ENCODE measurements at places on chromosomes 16 and 17. TPM values are rescaled to one million over a fixed set of nuclear protein-coding genes. Genes with fewer than 3 reads are reported as not detected.

DNA sequence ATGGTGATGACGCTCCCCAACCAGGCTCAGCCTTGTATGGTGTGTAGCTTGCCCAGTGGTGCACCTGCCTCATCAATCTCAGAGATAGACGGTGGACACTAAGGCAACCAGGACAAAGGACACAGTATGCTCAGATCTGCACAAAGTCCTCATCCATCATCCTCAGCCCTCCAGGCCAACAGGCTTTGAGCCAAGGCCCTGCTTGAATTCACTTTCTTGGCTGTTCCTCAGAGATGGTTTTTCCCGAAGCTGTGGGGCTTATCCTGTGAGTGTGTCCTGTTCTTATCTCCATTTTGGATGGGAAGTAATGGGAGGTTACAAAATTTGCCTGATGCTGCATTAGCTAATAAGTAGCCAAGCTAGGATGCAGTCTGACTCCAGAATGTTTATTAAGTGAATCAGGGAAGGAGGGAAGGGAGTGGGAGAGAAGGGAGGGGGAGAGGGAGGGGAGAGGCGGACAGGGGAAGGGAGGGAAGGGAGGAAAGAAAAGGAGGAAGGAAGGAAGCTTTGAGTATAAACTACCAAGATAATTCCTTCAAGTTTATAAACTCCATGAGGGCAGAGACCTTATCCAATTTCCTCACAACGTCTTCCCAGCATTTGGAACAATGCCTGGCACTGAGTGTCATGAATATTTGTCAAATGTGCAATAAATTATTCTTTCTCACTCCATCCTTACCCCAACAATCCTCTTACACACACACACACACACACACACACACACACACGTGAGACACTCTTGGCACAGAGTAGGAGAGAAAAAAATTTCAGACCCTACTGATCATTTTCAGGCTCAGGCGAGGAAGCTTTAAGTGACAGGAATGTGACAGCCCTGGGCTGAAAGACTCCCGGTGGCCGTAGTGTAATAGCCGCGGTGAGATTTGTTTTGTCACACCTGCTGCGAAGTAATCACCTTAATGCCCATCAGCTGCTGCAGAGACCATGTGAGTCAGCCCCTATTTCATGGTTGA, 84.3 kb downstream of the BMERB1 start:
- DNase-seq = no peak

GRCh38 chr16:12544477-12545296, 259.0 kb downstream of the CPPED1 start:
- DNase-seq = no peak

The PLEKHH3 gene
- 1.3 TPM for total RNA-seq

- no peak for DNase-seq
These were observed 23.7 kb downstream of the NUDT7 start for GRCh38 chr16:77745972-77746371.

DNA sequence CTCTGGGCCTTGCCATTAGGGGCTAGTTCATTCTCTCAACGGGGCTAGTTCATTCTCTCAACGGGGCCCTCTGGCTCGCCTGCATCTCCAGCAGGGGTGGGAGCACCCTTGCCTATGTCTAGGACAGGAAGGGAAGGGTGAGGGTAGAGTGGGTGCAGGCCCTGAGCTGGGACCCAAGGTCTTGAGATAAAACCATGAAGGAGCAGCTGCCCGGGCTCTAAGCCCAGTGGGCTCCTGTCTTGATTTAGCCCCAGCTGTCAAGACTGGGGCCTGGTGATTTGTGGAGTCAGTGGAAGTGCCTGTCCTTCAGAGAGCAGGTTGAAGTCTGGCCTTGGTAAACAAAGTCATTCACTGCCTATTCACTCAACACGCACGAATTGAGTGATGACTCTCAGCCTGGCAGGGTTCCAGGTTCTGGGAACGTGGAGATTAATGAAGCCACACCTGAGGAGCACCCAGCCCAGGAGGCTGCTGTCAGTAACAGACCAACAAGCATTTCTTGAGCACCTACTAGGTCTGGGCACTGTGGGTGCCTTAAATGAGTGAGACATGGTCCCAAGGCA, 35.4 kb downstream of the WNT3 start:
- no peak for DNase-seq

DNA sequence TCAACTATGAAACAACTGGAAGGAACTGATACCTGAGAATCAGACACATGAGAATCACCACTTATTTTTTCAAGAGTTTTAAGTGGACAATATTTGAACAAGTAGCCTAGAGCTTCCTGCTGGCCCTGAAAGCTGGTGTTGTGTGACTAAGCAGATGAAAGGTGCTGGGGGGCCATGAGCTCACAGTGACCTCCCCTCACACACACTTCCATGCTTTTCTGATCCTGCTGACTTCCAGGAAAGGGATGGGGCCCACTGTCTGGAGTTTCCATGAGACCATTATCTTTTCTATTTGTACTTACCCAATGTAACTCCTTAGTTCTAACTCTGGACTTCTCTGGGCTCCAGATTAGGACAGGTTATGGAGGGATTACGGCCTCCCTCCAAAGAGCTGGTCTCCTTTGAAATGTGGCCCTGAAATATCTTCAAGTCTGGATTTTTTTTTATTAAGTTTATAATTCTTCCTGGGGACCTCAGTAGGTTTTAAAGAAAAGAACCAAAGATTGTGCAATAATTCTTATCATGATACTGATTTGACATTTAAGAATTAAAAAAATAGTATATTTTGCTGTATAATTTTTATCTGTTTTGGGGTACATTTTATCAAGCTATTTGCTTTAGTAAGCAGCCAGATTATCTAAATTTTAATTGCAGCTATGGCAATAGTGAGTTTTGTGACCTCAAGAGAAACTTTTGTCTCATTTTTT, 4.9 kb downstream of the CAPNS2 start:
- no peak for DNase-seq

The PITPNM3 gene
- total RNA-seq = 0.76 TPM

DNA sequence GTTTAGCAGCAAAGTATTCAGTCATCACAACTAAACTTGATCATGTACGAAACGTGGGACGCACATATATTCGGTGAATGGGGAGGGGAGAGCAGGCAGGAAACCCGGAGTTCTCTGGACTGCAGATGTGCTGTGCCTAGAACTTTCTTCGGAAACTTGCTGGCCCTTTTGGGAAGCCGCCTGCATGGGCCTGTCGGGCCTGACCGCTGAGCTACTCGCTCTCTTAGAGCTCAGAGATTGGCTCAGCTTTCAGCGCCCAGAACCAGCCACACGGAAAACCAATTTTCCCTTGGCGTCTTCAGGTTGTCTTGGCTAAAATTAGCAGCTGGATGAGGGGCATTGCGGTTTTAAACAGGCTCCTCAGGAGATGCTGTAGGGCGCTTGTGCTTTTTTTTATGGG, 38.1 kb downstream of the ZDHHC7 start:
- no peak for DNase-seq

DNA sequence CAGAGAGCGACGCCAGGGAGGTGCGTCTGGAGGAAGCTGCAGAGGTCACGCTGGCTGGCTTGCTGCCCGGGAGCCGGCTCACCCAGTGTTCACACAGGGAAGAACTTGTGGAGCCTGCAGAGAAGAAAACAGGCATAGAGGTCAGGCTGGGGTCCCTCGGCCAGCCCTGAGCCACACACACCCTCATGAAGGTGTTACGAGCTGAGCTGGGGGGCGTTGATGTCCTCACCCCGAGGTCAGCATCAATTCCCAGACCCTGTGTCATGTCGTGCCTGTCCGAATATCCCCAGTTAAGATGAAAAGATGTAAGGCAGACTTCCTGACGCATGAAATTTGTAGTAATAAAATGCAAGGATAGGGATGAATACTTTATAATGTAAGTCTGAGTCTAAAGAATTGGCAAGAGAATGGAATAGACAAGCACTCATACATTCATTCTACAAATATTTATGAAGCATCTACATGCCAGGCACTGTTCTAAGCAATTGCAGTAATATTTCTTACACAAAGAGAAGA, 77.1 kb downstream of the USP31 start:
- no peak for DNase-seq

GRCh38 chr16:51907680-51908079, 639.3 kb downstream of the TOX3 start:
- no peak for DNase-seq

DNA sequence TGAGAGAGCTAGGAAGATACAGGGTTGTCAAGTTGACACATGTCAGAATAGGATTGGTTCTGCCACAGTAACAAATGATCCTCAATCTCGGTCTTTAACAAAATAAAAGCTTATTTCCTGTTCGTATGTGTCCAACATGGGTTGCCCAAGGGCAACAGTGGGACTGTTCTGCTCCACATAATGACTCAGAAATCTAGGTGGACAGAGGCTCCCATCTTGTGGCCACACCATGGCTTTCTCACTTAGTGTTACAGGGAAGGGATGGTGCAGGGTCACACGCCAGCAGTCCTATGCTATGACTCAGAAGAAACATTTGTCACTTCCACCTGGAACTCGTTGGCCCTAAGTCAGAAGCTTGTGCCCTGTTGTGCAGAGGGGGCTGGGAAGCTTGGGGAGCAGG, 364.9 kb downstream of the SNX29 start:
- no peak for DNase-seq
